ENCODE measurements at places on chromosomes 6 and 20.
A peak's percentile ranks its signal among the peaks of the same experiment; 100 is the strongest.

GRCh38 chr20:57198132-57199072 is 68.0 kb downstream of the BMP7 start:
- DNase-seq, result no peak

DNA sequence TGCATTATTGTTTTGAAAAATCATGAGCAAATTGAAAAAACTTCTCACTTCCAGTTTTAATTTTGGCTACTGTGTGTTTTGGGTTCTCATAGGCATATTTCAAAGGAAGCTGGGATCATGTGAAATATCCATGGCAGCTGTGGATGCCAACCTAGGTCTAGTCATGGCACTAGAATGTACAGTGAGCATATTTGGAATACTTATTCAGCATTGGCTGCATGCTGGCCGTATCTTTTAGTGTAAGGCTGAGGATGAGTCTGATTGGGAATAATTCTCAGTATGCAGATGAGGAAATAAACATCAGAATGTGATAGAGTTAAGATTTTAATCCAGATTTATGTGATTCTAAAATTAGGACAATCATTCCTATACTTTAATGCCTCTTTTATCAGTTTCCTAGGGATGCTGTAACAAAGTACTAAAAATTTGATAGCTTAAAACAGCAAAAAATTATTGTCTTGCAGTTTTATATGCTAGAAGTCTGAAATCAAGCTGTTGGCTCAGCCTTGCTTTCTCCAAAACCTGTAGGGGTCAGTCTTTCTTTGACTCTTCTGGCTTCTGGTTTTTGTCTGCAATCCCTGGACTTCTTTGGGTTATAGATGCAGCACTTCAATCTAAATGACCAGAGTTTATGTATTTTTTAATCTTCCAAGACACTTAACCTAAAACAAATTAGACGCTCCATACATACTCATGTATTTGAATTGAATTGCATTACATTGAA is 37.7 kb upstream of the DEFB112 start:
- DNase-seq, result no peak

- DNase-seq, result no peak
These were observed at the start of gene HLA-DQB2 for GRCh38 chr6:32763421-32763820. HLA-DQB2 (minus strand) TSS chr6:32763532; CDS start chr6:32763470, 62 bp downstream.

DNA sequence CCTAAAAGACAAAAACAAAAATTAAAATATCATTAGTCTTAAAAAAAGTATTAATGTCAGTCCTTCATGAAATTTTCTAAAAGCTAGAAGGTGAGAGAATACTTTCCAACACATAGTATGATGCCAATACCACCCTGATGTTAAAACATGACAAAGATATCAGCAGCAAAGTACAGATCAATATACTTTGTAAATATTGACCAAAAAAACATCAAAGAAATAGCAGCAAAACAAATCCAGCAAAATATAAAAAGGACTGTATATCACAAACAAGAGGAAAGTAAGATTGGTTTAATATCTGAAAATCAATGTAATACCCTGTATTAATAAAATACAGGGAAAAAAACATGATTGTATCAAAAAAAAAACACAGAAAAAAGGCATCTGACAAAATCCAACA is 51.4 kb downstream of the TASP1 start:
- DNase-seq, result no peak

DNA sequence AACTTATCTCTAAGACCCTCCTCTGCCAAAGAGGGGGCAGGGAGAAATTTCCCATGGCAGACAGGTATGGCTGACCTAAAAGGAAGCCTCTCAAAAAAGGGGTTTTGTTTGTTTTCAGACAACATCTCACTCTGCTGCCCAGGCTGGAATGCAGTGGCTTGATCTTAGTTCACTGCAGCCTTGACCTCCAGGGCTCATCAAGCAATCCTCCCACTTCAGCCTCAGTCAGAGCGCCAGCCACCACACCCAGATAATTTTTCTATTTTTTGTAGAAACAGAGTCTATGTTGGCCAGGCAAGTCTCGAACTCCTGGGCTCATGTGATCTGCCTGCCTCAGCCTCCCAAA is 3.8 kb downstream of the EZR start:
- no peak for DNase-seq

- peak; percentile 80 for DNase-seq
These were observed 13.8 kb upstream of the TLDC2 start for GRCh38 chr20:36861875-36862801.

DNA sequence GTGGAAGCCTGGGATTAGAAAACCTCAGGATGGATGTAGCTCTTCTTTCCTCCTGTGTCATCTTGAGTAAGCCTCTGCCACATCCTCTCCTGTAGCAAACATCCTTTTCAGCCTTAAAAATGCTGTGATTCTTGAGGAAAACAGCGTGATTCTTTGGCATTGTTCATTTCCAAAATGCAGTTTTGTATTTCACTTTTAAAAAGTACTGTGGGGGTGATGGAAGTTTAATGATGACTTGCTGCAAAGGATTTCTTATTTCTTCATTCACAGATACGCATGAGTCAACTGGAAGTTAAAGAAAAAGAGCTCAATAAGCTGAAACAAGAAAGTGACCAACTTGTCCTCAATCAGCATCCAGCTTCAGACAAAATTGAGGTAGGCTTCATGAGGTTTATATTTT is 23.9 kb upstream of the SNRNP48 start:
- no peak for DNase-seq

DNA sequence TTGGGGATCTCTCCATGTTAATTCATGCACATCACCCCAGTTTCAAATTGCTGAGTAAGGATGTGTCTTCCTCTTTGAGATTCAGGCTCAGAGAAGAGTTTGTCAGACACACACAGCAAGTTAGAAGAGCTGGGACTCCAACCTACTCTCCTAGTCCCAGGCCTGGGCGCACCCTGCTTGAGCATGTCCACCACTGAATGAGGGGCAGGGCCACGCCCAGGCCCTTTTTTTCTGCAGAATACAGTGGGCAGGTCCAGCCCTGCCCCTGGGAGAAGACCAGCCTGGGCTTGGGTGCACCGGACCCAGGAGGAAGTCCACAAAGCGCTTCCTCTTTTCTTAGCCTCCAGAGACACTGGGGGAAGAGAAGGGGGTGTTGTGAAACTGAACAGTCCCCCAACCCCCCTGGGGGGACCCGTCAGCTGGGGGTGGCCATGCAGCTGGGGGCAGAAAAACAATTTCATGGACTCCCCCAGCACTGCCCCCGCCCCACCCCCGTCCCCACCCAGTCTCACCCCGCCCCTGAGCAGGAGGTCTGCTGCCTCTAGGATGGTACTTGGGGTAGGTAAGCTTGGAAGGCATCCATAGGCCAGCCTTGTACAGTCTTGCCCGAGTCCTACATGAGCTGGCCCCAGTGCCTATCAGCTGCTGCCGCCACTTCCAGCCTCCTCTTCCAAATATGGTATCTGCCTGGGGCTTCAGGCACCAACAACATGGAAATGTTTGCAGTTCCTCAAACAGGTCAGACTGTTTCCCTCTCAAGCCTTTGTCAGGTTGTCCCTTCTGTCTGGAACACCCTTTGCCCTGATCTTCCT is 11.7 kb upstream of the HCK start:
- DNase-seq, result no peak

GRCh38 chr6:112307707-112308106 is 39.4 kb upstream of the RFPL4B start:
- no peak for DNase-seq

DNA sequence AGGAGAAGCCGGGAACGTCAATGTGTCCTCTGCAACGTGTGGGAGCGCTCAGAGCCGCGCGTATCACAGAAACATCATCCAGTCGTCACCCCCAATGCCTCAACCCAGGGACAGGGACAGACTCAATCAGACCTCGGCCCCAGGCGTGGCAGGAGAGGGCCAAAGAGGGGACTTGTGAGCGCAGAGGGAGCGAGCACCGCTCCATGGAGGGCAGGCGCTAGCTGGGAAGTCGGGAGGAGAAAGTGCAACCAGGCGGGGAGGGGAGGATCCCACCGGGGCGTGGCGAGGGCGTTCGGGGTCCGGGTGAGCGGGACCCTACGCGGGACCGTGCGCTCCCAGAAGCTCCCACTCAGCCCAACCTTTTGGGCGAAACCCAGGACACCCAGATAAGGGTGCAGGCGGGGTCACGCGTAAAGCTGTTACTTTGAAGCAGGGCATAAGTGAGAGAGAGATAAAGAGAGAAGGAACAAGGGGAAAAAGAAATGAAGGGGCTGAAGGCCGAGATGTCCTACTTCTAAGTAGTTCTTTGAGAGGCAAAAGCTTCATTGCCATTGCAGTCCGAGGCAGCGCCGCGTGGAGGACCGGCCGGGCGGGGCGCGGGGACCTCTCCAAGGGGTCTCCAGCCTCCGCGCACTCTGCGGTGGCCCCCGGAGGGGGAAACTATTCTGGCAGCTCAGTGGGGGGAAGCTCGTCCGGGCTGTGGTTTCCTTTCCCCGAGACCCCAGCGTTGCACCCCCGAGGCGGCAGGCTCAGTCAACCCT is 862 bp upstream of the SOBP start:
- DNase-seq, result no peak

DNA sequence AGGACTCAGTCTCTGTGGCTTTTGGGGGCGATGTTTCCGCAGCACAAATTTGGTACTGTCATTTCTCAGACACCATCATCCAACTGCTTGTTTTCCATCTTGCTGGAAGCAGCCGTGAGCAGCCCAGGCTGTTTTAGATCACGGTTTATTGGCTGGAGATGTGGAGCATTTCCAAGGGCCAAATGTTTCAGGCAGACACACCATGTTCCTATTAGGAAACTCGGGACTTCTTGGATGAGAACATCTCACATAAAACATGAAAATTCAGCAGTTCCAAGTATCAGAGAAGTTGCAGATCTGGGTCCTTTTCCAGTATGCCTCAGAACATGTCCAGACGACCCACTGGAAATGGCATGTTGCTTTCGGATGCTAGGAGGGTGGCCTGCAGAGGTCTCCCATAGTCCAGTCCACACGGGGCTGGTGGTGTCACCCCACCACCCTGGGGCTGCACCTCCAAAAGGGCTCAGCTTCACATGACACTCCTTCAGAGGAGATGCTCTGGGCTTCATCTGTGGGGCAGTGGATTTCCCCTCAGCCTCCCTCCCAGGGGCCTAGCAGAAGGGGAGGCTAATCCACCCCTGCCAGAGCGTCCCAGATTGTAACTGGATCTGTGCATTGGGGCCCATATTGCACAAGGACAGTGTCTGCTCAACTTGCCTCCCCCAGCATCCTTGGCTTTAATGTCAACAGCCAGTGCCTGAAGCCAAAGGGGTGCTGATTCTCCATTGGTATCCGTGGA is 176.3 kb downstream of the SCP2D1 start:
- DNase-seq, result no peak

GRCh38 chr6:14826456-14826855 is 419.4 kb upstream of the JARID2 start:
- DNase-seq, result no peak

- no peak for DNase-seq
These were observed 101.0 kb upstream of the DTNBP1 start for GRCh38 chr6:15763837-15764236.

DNA sequence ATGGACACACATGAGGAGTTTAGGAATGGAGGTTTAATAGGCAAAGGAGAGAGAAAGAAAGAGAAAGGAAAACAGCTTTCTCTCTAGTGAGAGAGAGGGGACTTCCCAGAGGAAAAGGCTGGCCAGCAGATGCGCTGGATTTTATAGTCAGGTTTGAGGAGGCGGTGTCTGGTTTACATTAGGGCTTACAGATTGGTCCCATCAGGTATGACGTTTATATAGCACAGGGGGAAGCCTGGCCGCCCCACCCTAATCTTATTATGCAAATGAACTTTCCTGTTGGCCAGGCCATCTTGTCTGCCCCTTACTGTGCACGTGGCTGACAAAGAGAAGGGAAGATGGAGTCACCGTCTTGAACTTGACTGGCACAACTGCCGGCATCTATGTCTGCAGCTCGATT is 86.6 kb upstream of the QKI start:
- DNase-seq, result no peak

GRCh38 chr6:163188746-163189145 is 225.8 kb upstream of the QKI start:
- DNase-seq, result no peak

DNA sequence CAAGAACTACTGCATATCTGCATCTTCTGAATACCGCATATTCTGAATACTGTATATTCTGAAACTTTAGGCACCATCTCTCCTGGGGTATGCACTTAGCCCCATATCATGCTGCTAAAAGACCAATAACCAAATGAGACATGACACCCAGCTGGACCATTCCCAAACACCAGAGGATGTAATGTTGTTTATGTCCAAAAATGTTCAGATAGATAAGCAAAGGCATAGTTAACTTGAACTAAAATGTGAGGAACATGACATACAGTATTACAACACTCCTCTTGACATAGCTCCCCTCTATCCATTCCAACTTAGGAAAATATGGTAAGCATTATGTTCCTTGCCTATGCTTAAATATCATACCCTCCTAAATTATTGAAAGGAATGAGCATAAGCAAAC is 127.3 kb downstream of the TENT5A start:
- DNase-seq, result no peak

DNA sequence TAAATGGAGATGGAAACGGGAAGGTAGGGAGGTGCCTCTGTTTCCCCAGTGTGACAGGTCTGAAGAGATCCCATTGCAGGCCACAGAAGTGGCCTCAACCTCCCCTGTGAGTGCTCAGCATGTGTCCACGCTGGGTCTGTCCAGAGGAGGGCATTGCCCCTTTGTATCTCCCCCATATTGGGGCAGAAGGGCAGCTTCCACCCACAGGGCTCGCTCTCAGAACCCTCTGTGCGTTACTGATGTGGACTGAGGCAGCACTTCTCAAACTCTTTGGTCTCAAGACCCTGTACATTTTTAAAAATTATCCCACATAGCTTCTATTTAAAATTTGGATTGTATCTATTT is 22.0 kb downstream of the ARFGEF3 start:
- DNase-seq, result no peak

- no peak for DNase-seq
These were observed 28.8 kb upstream of the HIVEP1 start for GRCh38 chr6:11983306-11983705.

DNA sequence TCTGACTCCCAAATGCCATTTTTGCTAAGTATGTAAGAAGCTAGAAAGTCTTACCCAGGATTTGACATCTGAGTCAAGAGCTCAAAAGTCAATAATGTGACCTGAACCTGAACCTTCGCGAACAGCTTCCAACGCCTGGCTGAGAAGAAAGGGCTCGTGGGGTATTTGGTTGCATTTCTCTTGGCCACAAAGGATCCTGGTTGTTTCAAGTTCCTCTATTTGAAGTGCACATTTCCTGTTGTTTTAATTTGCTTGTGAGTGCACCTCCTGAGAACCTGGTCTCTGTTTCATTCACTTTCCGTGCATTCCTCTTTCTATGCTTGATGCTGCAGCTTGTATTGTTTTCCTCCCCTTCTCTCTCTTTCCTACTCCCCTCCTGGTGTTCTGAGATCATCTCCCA is 212.5 kb downstream of the FOXA2 start:
- peak; percentile 72 for DNase-seq

- DNase-seq, result no peak
These were observed 164.8 kb downstream of the MRPL14 start for GRCh38 chr6:43962458-43962857.

DNA sequence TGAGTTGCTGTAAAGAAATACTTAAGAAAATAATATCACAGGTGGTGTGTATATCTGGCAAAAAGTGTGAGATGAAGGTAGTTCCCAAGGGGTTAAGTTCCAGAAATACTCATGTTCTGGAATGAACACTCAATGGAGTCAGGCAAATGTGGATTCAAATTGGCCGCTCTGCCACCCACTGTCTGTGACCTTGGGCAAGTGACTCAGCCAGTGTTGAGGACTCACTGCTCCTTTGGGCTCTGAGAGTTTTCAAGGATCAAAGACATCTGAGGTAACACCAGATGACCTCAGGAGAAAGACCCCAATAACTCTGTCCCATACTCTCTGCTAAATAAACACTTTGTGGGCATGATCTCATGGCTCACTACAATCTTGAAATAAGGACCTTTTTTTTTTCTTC is 59.2 kb upstream of the EYA2 start:
- DNase-seq, result no peak

- no peak for DNase-seq
These were observed 45.7 kb upstream of the TSHZ2 start for GRCh38 chr20:52926505-52926904.
